ENCODE measurements at places on chromosomes 13 and 19.
A peak's percentile ranks its signal among the peaks of the same experiment; 100 is the strongest.

DNA sequence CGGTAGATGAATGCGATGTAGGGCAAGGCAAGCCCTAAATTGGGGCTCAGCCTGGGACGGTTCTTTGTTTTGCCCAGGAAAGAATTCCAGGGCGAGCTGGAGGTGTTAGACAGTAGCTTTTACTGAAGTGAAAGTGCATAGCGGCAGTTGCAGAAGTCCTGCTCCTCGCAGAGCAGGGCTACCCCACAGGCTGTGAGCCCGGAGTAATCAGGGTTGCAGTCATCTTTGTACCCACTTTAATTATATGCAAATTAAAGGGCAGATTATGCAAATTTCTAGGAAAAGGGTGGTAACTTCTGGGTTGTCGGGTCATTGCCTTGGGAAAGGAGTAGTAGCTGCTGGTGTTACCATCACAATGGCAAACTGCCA, 30.5 kb downstream of the VAV1 start:
- no peak for DNase-seq

GRCh38 chr13:110697842-110698241, 8.1 kb downstream of the CARS2 start:
- DNase-seq, result no peak

DNA sequence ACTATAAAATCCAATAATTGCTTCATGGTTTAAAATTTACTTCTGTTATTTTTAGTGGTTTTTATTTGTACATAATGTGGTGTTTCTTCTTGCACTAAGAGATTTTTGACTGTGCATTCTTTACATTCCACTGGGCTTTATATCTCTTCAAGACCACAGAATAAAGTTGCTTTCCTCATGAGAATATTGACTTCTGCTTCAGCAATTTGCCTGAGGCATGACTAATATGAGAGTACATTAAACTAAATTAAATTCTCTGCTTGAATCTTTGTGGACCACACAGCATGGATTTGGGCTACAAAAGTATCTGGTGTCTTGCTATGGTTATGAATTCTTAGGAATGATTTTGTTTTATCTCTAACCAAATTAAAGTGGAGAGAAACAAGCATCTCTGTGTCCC, 1463.4 kb upstream of the PCDH20 start:
- no peak for DNase-seq

DNA sequence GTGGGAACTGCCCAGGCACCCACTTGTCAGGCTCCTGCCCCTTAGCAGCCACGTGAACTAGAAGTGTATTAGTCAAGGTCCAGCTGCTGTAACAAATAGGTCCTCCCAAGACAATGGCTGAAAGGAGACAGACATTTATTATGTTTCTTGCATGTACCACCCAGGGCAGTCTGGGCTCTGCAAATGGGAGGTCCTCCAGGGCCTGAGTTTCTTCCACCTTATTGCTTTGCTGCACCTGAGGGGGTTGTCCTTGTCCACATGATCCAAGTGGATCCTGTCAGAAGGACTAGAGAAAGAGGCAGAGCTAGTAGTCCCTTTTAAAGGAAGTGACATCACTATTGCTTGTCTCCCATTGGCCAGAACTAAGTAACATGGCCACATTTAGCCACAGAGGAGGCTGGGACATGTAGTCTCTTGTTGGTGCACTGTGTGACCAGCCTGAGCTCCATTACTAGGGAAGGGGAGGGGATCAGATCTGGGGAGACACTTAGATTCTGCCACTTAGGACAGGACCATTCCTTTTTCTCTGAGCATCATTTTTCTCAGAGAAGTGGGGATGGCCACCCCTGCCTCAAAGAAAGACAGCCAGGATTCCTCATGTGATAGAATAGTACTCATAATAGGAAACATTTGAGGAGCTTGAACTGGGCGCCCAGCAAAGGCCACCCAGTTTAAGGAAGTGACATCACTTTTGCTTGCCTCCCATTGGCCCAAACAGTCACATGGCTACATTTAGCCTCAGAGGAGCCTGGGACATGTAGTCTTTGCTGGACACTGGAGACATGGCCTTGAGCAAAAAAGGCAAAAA, 15.1 kb downstream of the CC2D1A start:
- DNase-seq, result no peak

GRCh38 chr13:97313551-97314260, 91.6 kb downstream of the MBNL2 start:
- DNase-seq, result no peak

DNA sequence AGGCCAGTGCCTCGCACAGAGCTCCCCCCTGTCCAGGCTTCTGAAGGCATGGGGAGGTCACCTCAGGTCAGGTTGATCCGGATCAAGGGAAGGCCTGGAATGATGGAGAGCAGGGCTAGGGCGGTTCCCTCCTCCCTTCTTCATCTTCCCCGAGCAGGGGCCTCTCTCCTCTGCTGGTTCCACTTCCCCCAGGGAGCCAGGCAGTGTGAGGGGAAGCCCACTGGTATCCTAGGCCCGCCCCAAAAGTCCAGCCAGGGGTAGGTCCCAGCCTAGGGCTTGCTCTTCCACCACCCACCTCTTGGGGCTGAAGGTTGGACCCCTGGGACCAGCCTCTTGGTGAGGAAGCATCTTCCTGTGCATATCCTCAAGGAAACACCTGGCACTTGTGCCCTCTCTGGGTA, 16.4 kb upstream of the PRR19 start:
- no peak for DNase-seq

- DNase-seq, result no peak
Observed at GRCh38 chr19:1098177-1099051, 3.2 kb upstream of the POLR2E start.

DNA sequence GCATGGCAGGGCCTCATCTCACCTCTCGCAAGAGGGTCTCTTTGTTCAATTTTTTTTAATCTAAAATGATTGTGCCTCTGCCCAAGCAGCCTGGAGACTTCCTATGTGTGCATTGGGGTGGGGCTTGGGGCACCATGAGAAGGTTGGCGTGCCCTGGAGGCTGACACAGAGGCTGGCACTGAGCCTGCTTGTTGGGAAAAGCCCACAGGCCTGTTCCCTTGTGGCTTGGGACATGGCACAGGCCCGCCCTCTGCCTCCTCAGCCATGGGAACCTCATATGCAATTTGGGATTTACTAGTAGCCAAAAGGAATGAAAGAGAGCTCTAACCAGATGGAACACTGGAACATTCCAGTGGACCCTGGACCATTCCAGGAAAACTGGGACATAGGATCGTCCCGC, 8.0 kb downstream of the FXYD3 start:
- DNase-seq, result no peak

DNA sequence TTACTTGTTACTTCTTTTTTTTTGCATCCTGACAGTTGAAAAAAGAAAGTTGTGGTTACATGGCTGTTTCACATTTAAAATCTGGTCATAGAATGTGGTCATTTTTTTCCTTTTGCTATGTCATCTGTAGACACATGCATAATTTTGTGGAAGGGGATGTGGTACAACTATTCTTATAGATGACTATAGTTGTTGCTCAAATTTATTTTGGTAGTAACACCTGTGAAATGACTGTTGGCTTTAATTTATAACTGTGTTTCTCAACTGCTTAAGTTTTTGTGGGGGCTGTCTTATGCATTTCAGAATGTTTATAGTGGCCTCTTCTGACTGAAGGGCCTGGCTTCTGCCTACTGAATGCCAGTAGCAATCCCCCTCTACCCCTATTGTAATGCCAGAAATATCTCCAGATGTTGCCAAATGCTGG, 130.5 kb downstream of the PAN3 start:
- no peak for DNase-seq

DNA sequence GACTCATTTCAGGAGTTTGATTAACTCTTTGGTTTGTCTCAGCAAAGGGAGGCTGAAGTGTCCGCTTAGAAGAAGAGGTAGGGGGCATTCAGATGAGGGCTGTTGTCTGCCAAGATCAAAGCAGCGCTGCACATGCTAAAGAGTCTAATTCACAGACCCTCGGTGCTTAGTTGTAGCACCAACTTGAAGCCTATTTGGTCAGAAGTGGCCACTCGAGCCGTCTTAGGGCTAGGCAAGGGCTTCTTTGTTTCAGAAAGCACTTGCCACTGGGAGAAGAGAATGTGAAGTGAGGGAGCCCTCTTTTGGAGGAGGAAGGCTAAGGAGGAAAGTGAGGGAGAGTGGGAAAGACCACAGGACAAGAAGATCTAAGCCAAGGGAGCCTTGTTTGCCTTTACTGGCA, 313.4 kb upstream of the TMTC4 start:
- DNase-seq, result peak; percentile 12

GRCh38 chr13:39132286-39133230, 94.3 kb downstream of the NHLRC3 start:
- no peak for DNase-seq

- DNase-seq, result no peak
Observed at GRCh38 chr13:113360446-113360845, 3.5 kb downstream of the GRTP1 start.

- no peak for DNase-seq
Observed at GRCh38 chr13:66811455-66811854, 418.7 kb downstream of the PCDH9 start.

- DNase-seq, result no peak
Observed at GRCh38 chr19:36398571-36398970, 19.6 kb upstream of the ZFP14 start.

DNA sequence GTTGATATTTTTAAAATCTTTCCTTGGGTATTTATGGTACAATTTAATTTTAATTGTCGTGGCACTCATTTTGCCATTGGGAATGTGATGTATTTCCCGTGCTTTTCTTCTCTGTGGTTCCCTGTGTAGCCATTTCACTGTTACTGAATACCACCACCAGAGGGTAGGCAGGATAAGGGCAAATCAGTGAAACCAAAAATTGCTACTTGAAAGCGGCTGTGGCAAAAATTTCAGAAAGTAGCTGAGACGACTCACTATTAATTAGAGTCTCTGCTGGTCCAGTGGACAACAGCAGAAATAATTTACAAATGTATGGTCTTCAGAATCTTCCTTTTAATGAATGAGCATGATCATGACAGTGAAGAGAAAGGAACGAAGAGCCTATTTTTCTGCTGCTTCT, 34.4 kb upstream of the MIR17HG start:
- no peak for DNase-seq

DNA sequence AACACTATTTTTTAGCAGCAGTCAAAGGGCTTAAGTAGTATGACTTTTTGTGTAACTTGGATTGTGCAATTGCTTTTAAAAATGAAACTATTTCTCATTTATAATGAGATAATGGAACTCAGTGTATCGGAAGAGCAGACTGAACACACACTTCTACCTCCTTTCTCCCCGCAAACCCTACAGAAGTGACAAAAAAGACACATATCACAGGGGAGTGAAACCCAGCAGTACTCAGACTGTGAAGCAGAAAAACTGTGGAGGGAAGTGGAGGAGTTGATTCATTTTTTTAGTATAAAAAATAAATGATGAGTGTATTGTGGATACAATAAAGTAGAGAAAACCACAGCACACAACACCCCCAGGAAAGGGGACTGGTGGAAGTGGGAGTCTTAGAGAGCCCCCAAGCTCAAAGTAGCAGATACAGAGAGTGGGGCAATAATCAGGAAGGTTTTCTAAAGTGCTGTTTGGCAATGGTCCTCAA, 9.7 kb downstream of the LPAR6 start:
- DNase-seq, result no peak

GRCh38 chr13:50994651-50995050, 85.1 kb downstream of the RNASEH2B start:
- no peak for DNase-seq

- no peak for DNase-seq
Observed at GRCh38 chr19:17641181-17641580, 47.0 kb downstream of the UNC13A start.

GRCh38 chr13:100594731-100595130, 6.1 kb upstream of the GGACT start:
- DNase-seq, result no peak

All from neuronal stem cell (in vitro differentiated cells).